ENCODE measurements at places on chromosomes 5 and 9.

DNA sequence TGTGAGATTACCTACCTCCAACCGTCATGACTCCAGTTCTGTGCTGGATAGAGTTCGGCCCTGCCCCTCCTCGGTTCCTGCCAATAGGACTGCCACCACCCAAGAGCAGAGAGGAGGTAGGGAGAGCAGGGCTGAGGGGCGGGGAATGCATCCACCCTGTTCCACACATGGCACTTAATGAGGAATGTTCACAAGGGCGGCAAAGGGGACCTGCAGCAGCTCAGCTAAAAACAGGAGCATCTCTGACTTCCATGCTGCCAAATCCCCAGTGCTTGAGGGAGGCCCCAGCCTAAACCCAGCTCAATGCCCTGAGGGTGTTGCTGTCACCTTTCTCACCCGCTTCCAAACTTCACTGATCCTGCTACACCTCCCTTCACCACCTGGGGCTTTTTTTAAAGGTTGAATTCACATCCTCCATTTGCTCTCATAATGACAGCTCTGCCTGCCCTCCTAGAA lies 7.8 kb upstream of the DELE1 start:
- DNase-seq: no peak

DNA sequence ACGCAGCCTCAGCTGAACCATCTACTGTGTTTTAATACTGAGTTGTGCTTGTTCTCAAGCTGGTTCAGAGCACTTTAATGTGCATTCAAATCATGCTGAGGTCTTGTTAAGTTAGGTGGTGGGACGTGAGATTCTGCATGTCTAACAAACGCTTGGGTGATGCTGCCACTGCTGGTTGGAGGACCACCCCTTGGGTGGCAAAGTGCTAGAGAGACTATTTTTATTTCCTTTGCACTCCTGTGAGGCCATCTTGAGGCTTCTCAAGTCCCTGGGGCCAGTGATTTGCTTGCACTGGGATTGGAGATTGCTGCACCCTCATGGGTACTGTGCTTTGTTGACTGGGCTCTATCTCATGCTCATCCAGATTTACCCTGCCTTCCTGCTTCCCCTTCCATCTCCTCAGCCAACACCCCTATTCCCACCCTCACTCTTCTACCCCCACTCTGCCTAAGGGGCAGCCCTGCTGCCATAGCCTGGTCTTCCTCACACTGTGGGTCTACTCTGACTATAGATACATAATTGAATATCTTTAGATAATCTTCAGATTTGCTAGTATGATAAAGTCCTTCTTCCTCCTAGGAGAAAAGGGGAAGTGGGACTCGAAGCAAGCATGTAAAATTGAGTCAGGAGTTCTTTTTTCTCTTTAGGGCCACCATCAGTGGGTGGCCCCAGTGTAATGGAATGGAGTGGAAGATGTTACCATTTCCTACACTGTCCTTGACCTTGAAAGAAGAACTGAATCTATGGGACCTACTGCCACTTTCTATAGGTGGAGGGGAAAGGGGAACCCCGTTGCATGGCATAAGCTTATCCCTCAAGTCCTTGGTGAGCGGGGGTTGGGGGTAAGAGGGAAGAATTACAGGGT lies 45.1 kb upstream of the SUB1 start:
- DNase-seq: no peak

- DNase-seq: no peak
These were observed 76.0 kb downstream of the ARL15 start for GRCh38 chr5:54234304-54234933.

DNA sequence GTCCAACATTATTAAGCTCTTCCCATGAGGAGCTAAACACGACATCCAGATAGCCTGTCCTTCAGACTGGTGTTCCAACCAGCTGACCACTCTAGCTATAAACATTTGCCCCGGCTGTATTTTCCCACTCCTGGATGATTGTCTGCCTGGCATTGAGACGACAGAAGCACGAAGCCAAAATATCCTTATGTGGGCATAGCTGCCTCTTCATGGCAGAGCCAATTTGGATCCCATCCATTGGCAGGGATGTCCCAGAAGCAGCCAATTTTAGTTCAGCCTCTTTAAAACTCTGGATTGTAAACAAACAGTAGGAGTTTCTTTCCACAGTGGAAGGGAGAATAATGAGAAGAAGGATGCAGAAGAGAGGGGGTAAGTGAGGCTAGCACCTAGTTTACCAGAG lies 507.6 kb downstream of the CETN3 start:
- DNase-seq: no peak

DNA sequence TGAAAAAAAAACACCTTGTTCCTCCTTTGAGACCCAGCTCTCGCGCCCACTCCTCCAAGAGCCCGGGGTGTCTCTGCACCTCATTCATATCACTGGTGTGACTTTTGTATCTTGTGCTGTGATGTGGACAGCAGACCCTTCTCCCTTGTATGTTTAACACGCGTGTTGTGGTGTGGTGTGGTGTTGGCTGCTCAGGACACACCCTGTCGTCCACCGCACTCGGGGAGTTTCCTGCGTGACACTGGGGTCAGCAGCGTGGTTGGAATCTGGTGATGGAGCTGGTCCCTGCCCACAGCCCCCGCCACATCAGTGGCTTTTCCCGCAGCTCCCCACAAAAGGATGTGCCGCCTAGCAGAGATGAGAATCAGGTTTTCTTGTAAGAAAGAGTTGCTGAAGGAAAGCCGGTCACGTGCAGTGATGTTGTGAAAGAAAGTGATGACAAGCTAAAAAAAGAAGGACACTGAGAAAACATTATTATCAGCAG lies 61.5 kb downstream of the TENT4A start:
- no peak for DNase-seq

GRCh38 chr5:172373680-172374079 lies 80.6 kb downstream of the SH3PXD2B start:
- no peak for DNase-seq

DNA sequence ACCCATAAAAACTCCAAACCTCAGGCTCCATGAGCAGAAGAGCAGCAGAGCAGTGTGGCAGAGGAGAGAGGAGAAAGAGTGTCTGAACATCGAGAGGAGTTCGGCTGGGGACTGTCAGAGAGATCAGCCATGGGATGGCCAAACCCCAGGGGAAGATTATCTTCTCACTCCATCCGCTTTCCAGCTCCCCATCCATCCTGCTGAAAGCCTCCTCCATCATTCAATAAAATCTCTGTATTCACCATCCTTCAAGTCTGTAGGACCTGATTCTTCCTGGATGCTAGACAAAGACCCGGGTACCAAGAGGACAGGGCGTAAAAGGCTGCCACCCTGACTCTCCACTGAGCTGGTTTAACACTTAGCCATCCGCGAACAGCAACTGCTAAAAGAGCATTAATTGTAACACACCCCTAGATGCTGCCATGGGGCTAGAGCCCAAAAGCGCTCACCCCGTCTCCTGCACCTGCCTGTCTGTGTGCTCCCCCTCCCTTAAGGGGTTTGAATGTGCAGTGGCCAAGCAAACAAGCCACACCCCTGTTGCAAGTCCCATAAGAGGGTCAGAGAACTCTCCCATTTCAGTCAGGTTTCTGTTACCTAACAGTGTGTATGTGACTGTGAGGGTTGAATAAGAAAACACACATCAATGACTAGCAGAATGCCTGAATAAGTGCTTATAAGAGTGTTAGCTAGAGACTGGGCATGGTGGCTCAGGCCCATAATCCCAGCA lies 13.9 kb upstream of the SELENOP start:
- DNase-seq: no peak

DNA sequence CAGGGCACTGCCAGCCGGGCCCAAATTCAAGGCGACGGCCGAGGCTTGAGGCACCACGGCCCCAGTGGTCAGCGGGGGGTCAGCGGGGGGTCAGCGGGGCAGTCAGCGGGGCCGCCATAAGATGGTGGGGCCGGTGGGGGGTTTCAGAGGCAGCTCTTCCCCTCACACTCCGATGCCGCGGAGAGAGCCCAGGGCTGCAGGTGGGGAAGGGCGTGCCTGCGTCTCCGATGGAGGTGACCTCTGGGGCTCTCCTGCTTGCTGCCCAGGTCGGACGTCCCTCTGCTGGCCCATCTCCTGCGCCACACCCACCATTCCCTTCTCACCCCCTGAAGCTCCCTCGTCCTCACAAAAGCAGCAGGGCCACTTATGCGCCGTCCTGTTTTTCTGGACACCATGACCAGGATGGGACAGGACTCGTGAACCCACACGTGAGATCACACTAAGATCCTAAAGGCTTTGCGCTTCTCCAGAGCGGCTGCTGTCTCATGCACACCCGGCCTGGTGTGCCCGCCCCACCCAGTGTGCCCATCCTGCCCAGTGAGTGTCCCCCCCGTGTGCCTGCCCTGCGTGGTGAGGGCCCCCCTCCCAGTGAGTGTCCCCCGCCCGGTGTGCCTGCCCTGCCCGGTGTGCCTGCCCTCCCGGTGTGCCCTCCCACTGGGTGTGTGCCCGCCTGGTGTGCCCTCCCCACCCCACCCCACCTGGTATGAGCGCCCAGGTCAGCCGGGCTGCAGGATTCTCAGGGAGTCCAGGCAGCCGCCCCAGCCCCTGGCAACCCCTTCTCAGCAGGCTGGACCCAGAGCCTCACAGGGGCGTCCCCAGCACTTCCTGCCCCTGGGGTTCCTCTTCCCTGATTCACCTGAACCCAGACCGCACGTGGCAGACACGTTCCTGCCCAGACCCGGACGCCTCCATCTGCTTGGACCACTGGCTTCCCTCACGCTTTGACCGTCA lies 48.7 kb upstream of the NKD2 start:
- no peak for DNase-seq

DNA sequence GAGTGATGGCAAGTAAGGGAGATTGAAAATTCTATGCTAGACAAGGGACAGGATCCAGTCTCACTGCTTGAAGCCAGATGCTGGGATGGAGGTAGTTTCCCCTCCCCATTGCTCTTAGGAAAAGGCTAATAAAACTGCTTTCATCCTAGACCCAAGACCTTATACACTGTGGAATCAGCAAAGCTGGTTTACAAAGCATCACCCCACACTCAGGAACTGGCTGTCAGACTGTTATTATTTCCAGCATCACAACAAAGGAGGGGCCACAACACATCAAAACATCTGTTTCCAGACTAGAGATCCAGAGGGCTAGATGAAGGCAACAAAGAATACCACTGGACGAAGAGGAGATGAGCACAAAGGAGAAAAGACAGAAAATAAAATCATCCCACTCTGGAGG lies 364.6 kb upstream of the PTGER4 start:
- no peak for DNase-seq

DNA sequence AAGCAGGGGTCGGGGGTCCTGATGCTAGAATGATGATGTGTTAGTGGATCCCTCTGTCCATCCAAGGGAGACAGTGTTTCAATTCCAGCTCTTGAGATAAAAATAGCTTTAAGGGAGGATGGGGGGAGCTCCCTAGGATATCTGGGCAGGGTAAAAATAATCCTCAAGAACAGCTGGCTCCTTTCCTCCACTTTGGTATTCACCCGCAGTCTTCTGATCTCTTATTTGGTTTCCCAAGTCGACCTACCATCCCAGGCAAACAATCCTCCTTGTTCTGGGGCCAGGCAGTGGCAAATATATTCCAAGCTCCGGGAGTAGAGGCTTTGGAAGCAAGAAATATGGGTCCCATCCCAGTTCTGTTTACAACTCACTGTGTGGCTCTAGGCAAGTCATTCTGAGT lies 14.5 kb upstream of the COL27A1 start:
- DNase-seq: no peak

GRCh38 chr9:34179213-34180136 lies 632 bp downstream of the UBAP1 start:
- DNase-seq: no peak

- no peak for DNase-seq
These were observed 1866.7 kb upstream of the C9orf72 start for GRCh38 chr9:29439961-29440360.

GRCh38 chr9:33468215-33468730 lies 5.5 kb downstream of the NOL6 start:
- DNase-seq: no peak

- DNase-seq: no peak
These were observed 4.2 kb downstream of the DNAJA1 start for GRCh38 chr9:33029231-33029786.

DNA sequence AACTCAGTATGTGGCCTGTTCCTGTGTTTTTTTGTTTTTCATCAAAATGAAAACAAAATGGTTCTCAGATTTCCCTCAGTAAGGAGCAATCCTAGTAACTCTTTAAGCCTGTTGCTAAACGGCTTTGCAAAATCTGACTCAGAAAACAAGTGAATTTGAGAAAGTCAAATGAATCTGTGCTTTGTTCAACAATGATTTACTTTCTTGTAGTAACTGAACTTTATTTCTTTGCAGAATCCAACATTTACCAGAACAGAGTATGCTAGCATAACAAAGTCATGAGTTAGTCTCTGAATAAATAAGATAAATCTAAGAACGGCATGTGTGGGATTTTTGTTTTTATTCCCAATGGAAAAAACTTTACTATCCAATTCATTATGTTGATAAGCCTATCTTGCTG lies 93.8 kb downstream of the OXCT1 start:
- DNase-seq: no peak

GRCh38 chr9:119559056-119559455 lies 189.8 kb upstream of the BRINP1 start:
- DNase-seq: no peak

DNA sequence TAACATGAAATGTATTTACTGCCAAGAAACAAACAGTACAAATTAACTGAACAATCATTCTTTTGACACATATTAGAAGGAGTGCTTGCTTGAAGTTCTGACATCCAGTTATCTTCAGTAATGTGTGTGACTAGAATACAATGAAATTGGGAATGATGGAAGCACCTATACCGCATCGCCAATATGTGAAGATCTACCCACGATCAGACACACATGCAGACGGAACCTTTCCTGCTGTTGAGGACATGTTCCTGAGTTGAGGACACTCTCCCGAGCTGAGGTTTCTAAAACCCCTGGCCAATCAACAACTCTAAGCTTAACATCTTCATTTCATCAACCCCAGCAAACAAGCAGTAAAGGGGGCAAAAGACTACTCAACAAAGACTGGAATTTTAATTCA lies at the start of gene OR13C3:
TSS of gene OR13C3 (minus strand) at position 101 of the 400 bp plus-strand sequence. CDS start 133 bp downstream, outside the sequence.
- DNase-seq: no peak

GRCh38 chr5:112210430-112211005 lies 208.6 kb downstream of the EPB41L4A start:
- no peak for DNase-seq

GRCh38 chr5:151492729-151493128 lies 45.3 kb downstream of the SLC36A1 start:
- DNase-seq: no peak

- DNase-seq: no peak
These were observed 20.1 kb upstream of the SLC36A1 start for GRCh38 chr5:151427258-151427657.

GRCh38 chr9:133886563-133887501 lies 105.3 kb downstream of the VAV2 start:
- DNase-seq: no peak

GRCh38 chr5:13246053-13246452 lies 698.4 kb downstream of the DNAH5 start:
- DNase-seq: no peak

DNA sequence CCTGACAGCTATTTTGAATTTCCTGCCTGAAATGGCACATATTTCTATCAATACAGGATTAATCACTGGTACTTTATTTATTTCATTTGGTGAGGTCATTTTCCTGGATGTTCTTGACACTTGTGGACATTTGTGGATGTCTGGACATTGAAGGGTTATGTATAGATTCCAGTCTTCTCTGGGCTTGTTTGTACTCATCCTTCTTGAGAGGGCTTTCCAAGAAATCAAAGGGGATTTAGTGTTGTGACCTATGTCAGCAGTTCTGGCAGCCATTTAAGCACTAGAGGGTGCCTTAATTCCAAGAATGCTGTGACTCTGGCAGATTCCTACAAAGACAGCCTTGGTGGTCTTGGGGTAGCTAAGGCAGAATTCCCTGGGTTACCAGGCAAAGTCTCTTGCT lies 259.7 kb downstream of the CSNK1G3 start:
- DNase-seq: no peak
